Right lung (tissue), 10 donors: ENCODE measurements at places on chromosomes 6 and 20.
A peak's percentile ranks its signal among the peaks of the same experiment; 100 is the strongest.

- DNase-seq = no peak
Measured at GRCh38 chr6:143205131-143205535, 144.4 kb downstream of the AIG1 start.

- DNase-seq = no peak
Measured at GRCh38 chr6:143109196-143109595, 48.5 kb downstream of the AIG1 start.

GRCh38 chr20:21515300-21516179 lies 1.7 kb upstream of the NKX2-2 start:
- DNase-seq = no peak

- DNase-seq = peak; percentile 61
Measured at GRCh38 chr20:55417836-55418235, 587.5 kb downstream of the CBLN4 start.

- no peak for DNase-seq
Measured at GRCh38 chr6:129490521-129491255, 219.3 kb downstream of the ARHGAP18 start.

GRCh38 chr6:89270951-89271721 lies 44.0 kb downstream of the GABRR2 start:
- DNase-seq = no peak

DNA sequence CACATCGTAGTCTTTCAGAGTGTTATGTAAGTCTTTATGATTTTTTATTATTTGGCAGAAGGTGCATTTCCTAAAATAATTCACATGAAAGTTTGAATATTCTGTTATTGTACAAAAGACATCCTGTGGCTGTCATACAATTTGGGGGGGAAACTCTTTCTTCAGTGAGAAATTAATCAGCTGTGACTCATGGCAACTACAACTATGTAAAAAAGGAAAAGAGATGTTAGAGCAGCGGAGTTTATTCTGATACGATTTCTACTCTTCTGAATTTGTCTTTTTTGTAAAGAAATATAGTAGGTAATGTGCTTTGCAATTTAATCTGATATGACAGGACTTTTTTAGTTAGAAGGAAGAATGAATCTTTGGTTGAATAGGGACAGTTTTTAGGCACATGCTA lies 14.2 kb downstream of the COL19A1 start:
- DNase-seq = no peak

DNA sequence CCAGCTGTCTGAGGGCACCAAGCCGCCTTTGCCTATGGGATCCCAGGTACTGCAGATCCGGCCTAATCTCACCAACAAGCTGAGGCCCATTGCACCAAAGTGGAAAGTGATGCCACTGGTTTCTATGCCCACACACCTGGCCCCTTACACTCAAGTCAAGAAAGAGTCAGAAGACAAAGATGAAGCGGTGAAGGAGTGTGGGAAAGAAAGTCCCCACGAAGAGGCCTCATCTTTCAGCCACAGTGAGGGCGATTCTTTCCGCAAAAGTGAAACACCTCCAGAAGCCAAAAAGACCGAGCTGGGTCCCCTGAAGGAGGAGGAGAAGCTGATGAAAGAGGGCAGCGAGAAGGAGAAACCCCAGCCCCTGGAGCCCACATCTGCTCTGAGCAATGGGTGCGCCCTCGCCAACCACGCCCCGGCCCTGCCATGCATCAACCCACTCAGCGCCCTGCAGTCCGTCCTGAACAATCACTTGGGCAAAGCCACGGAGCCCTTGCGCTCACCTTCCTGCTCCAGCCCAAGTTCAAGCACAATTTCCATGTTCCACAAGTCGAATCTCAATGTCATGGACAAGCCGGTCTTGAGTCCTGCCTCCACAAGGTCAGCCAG lies 283.0 kb downstream of the TSHZ2 start:
- no peak for DNase-seq

DNA sequence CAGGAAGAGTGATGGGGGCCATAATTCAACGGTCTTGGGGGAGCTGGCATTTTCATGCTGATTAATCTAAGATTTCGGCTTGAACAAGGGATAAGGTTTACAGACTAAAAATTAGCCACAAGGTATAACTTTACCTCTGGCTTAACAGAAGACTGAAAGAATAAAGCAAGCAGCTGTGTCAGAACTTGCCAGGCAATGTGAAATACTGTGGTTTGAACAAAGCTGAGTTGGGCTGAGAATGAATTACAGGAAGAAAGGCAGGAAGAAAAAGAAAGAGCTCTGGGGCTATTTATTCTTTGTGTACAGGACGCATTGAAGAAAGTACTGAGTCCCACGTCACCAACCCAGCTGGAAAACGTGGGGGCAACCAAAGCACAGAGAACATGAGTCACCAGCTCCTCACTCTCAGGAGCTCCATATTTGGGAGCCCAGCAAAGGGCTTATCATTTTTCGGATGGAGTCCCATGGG lies 121.5 kb upstream of the NEDD9 start:
- DNase-seq = no peak

DNA sequence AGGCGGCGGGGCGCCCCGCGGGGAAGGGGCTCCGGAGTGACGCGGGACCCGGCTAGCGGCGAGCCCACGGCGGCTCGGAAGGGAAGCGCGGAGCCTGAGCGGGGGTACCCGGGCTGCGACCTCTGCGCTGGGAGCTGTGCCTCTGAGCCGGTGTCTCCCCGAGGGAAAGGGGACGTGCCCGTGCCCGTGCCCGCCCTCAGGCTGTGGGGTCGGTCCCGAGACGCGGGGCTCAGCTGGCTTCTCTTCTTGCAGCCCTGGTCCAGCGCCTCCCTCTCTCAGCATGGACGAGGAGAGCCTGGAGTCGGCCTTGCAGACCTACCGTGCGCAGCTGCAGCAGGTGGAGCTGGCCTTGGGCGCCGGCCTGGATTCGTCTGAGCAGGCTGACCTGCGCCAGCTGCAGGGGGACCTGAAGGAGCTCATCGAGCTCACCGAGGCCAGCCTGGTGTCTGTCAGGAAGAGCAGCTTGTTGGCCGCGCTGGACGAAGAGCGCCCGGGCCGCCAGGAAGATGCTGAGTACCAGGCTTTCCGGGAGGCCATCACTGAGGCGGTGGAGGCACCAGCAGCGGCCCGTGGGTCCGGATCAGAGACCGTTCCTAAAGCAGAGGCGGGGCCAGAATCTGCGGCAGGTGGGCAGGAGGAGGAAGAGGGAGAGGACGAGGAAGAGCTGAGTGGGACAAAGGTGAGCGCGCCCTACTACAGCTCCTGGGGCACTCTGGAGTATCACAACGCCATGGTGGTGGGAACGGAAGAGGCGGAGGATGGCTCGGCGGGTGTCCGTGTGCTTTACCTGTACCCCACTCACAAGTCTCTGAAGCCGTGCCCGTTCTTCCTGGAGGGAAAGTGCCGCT lies 686 bp downstream of the ZGPAT start:
- no peak for DNase-seq

- DNase-seq = no peak
Measured at GRCh38 chr6:16758163-16758975, 2.9 kb downstream of the ATXN1 start.

DNA sequence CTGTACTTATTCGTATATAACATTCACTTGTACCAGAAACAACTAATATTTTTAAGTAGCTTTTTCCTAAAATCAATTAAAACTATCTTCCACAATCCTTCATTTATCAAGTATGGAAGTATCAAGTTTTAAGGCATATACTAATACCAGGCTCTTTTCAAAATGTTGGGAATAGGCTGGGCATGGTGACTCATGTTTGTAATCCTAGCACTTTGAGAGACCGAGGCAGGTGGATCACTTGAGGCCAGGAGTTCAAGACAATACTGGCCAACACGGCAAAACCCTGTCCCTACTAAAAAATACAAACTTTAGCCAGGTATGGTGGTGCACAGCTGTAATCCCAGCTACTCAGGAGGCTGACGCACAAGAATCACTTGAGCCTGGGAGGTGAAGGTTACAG lies 25.7 kb upstream of the PLN start:
- DNase-seq = no peak

DNA sequence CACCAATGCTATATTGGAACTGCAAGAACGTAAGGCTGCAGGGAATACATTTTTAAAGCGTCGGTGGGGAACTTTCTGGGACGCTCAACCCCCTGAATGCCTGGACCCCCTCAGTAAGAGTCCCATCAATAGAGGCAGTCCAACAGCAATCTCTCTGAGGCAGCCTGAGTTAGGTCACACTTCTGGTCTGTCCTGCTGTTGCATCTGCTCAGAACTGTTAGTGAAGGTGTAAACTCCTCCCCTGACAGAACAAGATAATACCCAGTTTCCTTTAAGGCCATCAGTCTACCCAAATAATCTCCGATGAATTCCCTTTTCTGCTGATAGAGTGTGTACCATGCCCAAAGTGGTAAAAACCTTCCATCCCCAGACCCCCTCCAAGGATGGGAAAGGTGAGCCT lies 1.1 kb upstream of the RNGTT start:
- DNase-seq = no peak

- no peak for DNase-seq
Measured at GRCh38 chr6:138609801-138610430, 110.6 kb upstream of the NHSL1 start.

GRCh38 chr6:56147766-56148165 lies 99.6 kb downstream of the COL21A1 start:
- no peak for DNase-seq

DNA sequence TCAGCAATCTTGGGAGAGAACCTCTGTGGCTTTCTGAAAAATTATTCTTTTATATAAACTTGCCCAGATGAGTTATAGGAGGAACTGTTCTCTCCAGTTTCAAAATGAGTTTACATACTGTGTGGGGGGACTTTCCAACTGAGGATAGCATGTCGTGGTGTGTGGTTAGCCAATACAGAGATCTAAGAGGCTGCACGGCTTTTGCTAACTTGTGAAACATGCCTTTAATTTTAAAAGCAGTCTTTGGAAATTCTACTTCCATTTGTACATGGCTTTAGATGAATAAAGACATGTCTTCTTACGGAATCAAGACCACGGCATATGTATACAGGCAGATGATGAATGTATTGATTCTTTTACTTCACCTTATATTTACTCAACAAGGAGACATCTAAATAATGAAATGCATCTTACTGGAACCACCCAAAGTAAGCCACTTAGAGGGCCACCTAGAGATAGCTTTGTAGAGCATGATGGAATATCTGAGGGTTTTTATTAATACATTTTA lies 39.8 kb downstream of the HIVEP1 start:
- no peak for DNase-seq

GRCh38 chr20:25139029-25139705 lies 56.3 kb upstream of the ENTPD6 start:
- DNase-seq = no peak

DNA sequence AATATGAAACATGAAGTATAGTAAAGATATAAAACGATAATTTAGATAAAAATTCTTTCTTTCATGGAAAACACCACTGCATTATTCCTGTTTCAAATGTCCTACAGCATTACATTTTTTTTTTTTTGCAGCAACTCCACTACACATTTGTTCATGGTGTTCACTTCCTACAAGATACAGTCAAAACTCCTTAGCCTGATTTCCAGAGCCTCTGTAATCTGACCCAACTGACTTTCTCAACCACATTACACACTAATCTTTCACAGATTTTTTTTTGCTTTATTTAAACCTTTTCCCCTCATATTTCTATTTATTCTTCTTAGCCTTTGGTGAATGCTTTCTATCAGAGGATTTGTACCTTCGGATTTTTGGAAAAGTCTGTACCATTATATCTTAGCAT lies 176.5 kb upstream of the PDE7B start:
- DNase-seq = no peak

DNA sequence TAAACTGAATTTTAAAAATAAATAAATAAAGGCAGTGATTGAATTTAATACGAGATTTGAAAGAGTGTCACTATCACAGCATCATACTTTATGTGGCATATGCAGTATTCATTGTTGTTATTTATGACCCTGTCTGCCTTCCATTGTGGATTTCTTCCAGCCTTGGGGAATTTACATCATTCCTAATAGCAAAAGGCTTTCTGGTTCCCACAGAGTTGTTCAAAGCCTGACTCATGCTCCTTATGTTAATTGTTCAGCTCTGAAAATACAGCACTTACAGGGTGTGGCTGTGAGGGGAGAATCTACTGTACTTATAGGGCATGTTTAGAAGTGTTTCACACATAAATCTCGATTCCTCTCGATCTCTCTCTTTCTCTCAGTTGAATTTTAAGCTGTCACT lies 54.4 kb downstream of the JAG1 start:
- no peak for DNase-seq

- no peak for DNase-seq
Measured at GRCh38 chr20:709423-709822, 33.8 kb upstream of the SCRT2 start.

DNA sequence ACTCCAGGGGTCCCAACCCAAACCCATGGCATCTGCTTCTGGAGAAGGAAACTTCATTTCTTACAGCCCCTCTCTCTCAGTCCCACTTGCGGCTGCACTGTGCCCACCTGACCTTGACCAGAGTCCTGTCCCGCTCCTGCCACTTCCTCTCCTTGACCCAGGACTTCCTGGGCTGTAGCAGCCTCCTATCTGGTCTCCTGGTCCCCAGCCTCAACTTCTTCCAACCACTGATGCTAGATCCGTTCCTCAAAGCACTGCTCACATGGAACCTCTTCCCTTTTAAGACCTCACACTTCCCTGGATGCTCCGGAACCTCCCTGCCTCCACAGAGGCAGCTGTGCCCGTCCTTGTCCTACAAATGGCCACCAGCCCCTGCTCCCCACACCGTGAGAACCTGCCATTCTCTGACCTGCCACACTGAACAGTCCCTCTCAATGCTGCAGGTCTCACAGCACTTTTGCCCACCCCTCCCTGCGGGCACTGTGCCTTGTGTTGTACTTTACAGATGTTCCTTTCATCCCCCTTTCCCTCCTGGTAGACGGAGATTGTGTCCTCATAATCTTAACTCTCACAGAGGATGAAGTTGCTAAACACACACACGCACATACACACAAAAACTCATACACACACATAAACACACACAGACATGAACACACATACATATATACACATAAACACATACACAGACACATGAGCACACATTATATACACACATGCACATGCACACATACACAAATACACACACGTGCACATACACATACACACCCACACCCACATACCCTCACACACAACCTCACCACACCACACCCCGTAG lies 59.6 kb upstream of the NXT1 start:
- no peak for DNase-seq

DNA sequence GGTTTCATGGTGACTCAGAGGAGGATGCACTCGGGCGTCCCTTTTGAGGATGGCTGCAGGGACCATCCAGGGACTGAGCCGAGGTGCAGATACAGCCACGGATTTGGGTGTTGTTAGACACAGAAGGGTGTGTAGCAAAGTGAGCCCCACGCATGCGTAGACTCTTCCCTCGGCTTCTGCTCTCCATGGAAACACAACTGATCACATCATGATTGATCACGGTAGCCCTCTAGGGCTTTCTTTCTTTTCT lies 606 bp upstream of the ULBP1 start:
- peak; percentile 24 for DNase-seq

GRCh38 chr6:106600329-106600728 lies 29.0 kb downstream of the RTN4IP1 start:
- no peak for DNase-seq

GRCh38 chr20:13305284-13305683 lies 84.2 kb downstream of the ISM1 start:
- DNase-seq = no peak

- peak; percentile 16 for DNase-seq
Measured at GRCh38 chr20:5171064-5171789, 44.4 kb downstream of the CDS2 start.
